Esophagus squamous epithelium (tissue), 5 donors: ENCODE measurements at places on chromosomes 16 and 17.

DNA sequence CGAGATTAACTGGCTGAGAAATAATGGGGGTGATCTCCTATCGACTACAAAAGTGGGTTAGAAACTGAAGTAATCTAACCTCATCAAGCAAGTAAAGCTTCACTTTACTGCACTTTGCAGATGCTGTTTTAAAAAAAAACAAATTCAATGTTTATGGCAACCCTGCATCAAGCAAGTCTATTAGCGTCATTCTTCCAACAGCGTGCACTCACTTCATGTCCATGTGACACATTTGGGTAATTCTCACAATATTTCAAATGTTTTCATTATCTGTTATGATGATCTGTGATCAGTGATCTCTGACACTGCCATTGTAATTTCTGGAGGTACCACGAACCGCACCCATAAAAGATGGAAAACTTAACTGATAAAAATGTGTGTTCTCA lies 70.8 kb downstream of the KANSL1 start:
- no peak for DNase-seq

GRCh38 chr16:54929090-54930004 lies 1.3 kb upstream of the IRX5 start:
- DNase-seq = peak; percentile 82

- no peak for DNase-seq
Measured at GRCh38 chr16:9407206-9407758, 315.8 kb downstream of the HAPSTR1 start.

- no peak for DNase-seq
Measured at GRCh38 chr16:20323591-20324117, 3.7 kb downstream of the GP2 start.

DNA sequence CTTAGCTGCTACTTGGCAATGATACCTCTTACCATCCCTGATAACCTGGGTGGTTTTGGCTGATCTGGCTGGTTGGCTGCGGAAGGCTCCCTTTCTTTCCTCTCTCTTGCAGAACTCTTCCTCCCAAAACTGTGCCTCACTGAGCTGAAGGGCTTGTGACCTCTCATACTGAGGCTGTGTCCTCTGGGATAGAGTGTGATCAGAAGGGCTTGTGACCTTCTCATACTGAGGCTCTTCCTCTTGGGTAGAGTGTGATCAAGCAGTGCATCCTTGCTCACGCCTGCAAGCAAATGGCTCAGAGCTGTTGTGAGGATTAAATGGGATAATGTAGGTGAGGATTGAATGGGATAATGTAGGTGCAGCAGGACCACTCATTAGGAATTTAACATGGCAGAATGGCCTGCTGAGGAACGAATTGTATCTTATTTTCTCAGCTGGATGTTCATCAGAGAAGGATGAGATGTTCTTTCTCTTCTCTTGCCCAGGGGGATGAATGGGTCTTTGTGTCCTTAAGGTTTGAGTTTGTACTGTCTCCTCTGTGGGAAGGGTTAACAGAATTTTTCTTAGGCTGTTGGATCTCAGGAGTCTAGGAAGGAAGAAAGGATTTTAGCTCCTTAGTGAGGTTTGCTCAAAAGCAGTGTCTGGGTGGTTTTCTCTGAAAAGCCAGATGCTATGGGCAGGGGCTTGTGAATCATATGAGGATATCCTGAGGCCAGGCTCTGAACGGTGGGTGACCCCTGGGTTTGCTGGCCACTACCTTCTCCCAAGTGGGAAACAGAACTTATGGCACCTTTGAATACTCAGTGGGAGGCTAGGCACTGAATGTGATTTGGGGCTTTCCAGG lies 130.0 kb upstream of the HS3ST2 start:
- no peak for DNase-seq

- no peak for DNase-seq
Measured at GRCh38 chr16:58024486-58025350, 836 bp upstream of the MMP15 start.

- no peak for DNase-seq
Measured at GRCh38 chr17:74413491-74413890, 18.4 kb upstream of the GPRC5C start.

GRCh38 chr17:48068491-48068961 lies 20.4 kb downstream of the NFE2L1 start:
- no peak for DNase-seq

DNA sequence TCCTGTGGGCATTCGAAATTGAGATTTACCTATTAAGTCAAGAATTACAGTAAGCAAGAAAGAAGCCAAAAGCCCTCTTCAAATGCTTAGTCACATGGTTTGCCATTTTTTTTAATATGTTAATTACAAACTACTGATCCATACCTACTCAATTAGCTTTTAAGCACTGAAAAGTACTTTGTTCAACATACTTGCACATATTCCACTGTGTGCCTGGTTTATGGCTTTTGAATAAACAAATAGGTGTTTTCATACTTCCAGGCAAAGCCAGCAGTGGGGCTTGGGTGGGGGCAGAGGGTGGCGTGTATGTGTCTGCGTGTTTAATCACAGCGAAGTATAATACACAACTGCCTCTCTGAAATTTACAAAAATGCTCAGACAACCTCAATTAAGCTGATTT lies 51.4 kb downstream of the GAS7 start:
- DNase-seq = no peak

- DNase-seq = no peak
Measured at GRCh38 chr17:6554871-6555330, 1.5 kb downstream of the PITPNM3 start.
